ENCODE measurements at places on chromosomes 4 and X.

- DNase-seq = no peak
Measured at GRCh38 chr4:10951306-10951705, 266.7 kb upstream of the CLNK start.

- no peak for DNase-seq
Measured at GRCh38 chr4:122328893-122329292, 49.9 kb upstream of the ADAD1 start.

DNA sequence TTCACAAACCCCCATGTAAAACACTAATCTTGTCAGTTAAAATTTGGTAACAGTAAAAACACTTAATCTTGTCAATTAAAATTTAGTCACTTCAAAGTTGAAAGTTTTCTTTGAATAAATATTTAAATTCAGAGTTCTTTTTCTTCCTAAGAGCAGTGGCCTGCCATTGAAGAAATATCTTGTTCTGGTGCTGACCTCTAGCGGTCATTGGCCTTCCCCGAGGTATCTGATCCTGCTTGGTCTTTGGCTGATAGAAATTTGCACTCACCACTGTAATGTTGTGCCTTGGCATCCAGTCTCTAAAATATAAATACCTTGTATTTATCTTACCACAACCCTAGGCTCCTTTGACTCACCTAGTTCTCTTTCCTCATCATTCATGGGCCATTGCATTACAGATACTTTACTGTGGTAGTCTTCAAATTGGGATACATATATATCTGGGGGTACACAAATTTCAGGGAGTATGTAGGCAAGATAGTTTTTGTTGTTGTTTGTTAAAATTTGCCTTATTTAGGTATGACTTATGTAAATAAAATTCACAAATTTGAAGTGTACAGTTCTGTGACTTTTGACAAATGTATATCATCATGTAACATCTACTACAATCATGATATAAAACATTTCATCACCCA is 6.7 kb upstream of the ART3 start:
- peak; percentile 69 for DNase-seq

DNA sequence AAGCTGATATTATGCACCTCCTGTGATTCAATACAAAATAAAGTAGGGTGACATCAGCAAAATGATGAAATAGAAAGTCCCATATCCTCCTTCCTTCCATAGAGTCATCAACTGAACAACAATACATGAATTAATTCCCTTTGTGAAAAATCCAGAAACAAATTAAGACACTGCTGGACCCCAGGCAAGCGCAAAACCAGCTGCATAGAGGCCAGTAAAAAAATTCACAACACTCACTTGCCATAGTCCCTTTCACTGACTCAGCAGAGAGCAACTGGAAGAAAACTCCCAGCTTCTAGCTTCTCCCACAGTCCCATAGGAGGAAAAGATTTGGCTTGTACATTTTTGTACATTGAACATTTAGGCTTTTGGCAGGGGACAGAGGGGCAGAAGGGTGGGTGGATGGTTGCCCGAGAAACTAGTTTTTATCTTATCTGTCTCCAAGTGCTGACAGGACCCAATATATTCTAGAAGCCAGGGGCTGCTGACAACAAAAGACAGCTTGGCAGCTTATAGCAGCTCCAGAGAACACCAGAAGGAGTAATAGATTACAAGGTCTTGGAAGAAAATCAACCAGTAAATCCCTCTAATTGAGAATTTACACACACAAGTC is 124.6 kb downstream of the NDST3 start:
- DNase-seq = no peak

GRCh38 chr4:26787461-26788340 is 72.9 kb upstream of the STIM2 start:
- DNase-seq = no peak

All from hypothalamus (tissue), 51 donors.